ENCODE measurements at places on chromosomes 1 and 21. TPM values are rescaled to one million over a fixed set of nuclear protein-coding genes. Genes with fewer than 3 reads are reported as not detected.

DNA sequence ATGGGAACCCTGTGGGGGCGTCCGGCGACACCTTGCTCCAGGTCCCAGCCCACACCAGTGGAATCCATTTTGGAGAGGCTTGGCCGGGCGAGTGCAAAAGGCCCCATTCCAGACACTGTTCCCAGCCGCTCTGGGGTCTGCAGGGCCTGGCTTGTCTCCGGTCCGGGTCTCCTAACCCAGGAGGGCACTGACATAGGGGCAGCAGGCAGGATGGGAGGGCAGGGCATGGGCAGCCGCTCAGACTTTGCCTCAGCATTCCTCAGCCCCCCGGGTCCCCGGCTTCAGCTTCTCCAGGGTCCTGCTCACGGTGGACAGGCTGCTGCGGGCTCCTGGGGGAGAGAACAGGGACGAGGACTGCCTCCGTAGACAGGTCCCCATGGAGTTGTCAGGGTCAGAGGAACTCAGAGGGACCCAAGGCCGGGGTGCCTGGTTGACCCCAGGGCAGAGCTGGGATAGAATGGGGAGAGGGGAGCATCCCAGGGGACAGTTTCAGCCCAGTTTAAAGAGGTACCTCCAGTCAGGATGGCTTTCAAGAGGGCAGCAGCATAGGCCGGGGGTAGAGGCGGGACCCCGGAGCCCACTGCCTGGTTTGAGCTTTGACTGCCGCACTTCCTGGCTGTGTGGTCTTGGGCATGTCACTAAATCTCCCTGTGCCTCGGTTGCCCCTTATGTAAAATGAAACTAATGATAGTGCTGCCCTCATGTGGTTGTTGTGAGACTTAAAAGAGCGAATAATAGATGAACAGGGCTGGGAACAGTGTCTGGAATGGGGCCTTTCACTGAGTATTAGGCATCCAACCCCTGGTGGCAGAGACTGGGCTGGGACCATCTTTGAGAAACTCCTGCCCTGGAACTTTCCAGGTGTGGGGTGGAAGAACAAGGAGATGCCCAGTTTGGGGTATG, 3.7 kb downstream of the KNCN start:
- H3K4me3 ChIP-seq, result no peak overlapping the region
- DNase-seq, result no peak
- peaks cover 3% of the 10 kb centered on the region for H3K27me3 ChIP-seq
- peaks cover 14% of the 10 kb centered on the region for H3K4me1 ChIP-seq

Gene WDR77
- 13.8 TPM for total RNA-seq

GRCh38 chr1:168081373-168082007, 55.2 kb downstream of the GPR161 start:
- no peaks in the 10 kb centered on the region for H3K27me3 ChIP-seq
- no peak overlapping the region for H3K4me3 ChIP-seq
- peak overlapping the region; percentile 50 for H3K27ac ChIP-seq
- H3K4me1 ChIP-seq, result no peaks in the 10 kb centered on the region
- no peak for DNase-seq

GRCh38 chr21:44880405-44881197, 7.1 kb upstream of the PTTG1IP start:
- peak; percentile 43 for DNase-seq
- no peaks in the 10 kb centered on the region for H3K36me3 ChIP-seq
- H3K27me3 ChIP-seq, result no peaks in the 10 kb centered on the region
- H3K27ac ChIP-seq, result no peak overlapping the region

DNA sequence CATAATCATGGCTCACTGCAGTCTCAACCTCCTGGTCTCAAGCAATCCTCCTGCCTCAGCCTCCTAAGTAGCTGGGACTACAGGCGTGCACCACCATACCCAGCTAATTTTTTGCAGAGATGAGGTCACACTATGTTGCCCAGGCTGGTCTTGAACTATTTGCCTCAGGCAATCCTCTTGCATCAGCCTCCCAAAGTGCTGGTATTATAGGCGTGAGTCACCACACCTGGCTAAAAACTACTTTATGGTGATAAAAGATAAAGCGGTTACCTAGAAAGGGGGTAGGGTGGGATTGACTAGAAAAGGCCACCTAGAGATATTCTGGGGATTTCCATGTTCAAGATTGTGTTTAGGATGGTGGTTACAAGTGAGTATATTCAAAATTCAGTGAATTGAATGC, 5.0 kb downstream of the TSTD1 start:
- H3K4me3 ChIP-seq, result no peak overlapping the region
- H3K4me1 ChIP-seq, result peaks cover 11% of the 10 kb centered on the region
- no peak for DNase-seq
- no peaks in the 10 kb centered on the region for H3K36me3 ChIP-seq

Gene BARHL2
- total RNA-seq, result not detected

Gene USH2A
- total RNA-seq, result 0.37 TPM

DNA sequence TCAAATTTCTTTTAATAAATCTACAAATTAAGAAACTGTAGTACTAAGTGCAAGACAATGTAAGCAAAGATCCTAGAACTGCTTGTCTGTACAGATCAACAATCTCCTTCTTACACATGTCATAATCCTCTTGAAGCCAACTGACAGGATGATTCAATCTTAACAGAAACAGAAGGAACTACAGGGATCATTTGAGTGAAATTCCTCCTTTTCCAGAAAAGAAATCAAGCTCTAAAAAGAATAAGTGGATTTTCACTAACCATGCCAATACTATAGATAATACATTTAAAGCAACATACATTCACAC, 53.2 kb downstream of the RAB3GAP2 start:
- H3K4me1 ChIP-seq, result peaks cover 9% of the 10 kb centered on the region
- no peak overlapping the region for H3K27ac ChIP-seq
- no peaks in the 10 kb centered on the region for H3K27me3 ChIP-seq
- DNase-seq, result no peak
- H3K36me3 ChIP-seq, result peaks cover 5% of the 10 kb centered on the region

- no peak overlapping the region for H3K4me3 ChIP-seq
- H3K27ac ChIP-seq, result no peak overlapping the region
- no peaks in the 10 kb centered on the region for H3K4me1 ChIP-seq
Observed at GRCh38 chr1:101247404-101248287, 10.8 kb downstream of the S1PR1 start.

DNA sequence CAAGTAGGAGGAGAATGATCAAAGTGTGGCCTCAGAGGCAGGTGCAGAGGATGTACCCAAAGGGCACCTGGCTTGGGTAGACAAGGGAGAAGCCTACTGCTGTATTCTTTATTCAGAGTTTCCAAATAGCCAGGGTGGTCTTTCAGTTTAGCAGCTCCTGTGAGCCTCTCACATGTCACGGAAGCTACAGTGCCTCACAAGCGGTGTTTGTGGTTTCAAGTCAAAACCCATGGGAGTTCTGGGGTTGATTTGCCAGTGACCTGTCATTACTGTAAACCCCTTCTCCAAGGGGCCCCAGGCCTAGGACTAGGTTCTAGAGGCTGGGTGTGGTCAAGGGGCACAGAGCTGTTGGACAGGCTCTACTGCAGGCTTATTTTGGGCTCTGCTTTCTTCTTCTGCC, 10.2 kb upstream of the IL10 start:
- H3K36me3 ChIP-seq, result no peaks in the 10 kb centered on the region
- DNase-seq, result no peak
- H3K4me1 ChIP-seq, result no peaks in the 10 kb centered on the region
- H3K4me3 ChIP-seq, result no peak overlapping the region
- no peak overlapping the region for H3K27ac ChIP-seq

- H3K4me1 ChIP-seq, result peaks cover 33% of the 10 kb centered on the region
- H3K27me3 ChIP-seq, result no peaks in the 10 kb centered on the region
- DNase-seq, result no peak
- no peak overlapping the region for H3K4me3 ChIP-seq
Observed at GRCh38 chr1:18670121-18670867, 39.6 kb downstream of the PAX7 start.

DNA sequence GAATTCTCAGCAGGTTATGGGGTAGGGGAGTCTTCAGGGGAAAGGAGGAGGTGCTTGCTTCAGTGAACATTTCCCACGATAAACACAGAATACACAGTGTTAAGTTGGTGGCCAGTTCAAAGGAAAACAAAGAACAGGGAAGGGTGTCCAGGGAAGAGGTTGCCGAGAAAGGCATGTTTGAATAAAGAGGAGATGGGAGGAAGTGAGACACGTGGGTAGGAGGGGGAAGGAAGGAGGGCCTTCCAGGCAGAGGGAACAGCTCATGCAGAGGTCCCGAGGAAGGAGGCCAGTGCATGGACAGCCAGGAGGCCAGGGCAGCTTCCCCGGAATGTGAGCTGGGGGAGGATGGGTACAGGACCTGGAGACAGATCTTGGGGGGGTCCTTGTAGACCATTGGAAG, 130.3 kb upstream of the TMEM51 start:
- no peak overlapping the region for H3K4me3 ChIP-seq
- H3K36me3 ChIP-seq, result no peaks in the 10 kb centered on the region
- DNase-seq, result no peak
- H3K27ac ChIP-seq, result no peak overlapping the region
- H3K4me1 ChIP-seq, result no peaks in the 10 kb centered on the region
- no peaks in the 10 kb centered on the region for H3K27me3 ChIP-seq

DNA sequence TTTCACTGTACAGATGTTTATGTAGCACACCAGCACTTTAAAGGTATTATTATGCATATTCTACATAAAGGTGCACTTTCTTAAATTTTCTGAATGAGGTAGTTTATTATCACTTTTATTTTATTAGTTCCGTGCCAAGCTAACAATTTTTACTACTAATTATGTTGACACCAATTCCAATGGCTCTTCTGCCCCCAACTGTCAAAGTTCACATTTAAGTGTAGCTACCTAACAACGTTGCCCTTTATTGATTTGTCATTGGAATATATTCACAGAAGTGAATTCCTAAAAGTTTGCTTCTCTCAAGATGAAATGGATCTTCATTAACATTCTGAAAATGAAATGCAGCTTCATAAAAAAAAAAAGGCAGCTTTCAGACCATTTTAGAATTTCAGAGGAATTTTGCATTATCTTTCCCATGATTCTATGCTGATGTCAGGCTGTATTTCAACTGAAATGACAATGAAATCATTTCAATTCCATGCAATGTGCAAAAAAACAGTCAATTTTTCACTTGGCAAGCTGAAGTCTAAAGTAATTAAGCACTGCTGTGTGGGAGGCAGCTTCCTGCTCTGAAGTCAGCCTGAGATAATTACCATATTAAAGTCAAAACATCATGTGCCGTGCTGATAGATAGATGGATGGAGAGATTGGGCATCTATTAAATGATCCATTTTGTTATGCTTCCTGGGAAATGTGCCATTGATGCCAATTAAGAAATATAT, 229.2 kb downstream of the TTLL7 start:
- H3K27ac ChIP-seq, result no peak overlapping the region
- no peak for DNase-seq
- no peak overlapping the region for H3K4me3 ChIP-seq
- no peaks in the 10 kb centered on the region for H3K27me3 ChIP-seq
- no peaks in the 10 kb centered on the region for H3K36me3 ChIP-seq
- no peaks in the 10 kb centered on the region for H3K4me1 ChIP-seq

DNA sequence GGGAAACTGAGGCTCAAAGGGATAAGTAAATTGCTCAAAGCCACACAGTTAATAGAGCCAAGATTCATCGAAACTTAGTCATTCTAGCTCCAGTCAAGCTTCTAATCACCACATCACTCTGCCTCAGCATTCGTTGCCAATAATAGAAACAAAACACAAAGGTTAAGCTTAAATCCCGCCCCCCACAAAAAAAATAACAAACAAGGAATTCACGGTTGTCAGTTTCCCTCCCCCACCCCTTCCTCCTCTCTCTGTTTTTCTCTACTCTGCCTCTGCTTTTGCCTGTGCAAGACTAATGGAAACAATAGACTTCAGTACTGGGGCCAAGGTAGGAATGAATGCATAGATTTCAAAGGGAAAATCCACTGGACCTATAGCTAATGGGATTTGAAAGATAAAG, 70.7 kb upstream of the ZNF644 start:
- no peaks in the 10 kb centered on the region for H3K36me3 ChIP-seq
- DNase-seq, result no peak
- no peak overlapping the region for H3K27ac ChIP-seq

Gene SPRR1A
- not detected for total RNA-seq

DNA sequence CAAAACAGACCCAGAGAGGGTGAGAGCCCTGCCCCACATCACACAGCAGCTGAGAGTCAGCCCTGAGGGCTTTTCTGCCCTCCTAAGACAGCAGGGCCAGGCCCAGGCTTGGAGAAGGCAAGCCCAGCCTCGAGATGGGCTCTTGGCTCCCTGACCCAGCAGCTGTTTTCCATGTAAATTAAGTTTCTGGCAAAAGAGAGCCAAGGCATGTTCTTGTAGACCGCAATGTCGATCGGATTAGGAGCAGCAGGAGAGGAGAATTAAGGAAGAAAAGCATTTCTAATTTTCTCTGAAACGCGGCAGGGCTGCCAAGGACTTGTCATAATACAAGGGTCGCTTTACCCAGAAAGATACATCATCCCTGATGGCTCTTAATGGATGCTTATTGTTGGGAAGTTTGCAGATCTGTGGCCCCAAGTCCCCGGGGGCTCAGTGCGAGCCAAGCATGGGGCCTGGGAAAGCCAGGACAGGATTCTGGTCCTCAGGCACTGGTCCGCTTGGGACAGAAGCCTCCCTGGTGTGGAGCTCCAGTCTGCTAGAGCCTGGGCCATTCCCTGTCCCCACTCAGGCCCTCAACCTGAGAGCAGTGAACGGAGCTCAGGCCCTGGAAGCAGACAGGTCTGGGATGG, 62.8 kb downstream of the DMRTB1 start:
- H3K36me3 ChIP-seq, result no peaks in the 10 kb centered on the region
- no peak for DNase-seq

DNA sequence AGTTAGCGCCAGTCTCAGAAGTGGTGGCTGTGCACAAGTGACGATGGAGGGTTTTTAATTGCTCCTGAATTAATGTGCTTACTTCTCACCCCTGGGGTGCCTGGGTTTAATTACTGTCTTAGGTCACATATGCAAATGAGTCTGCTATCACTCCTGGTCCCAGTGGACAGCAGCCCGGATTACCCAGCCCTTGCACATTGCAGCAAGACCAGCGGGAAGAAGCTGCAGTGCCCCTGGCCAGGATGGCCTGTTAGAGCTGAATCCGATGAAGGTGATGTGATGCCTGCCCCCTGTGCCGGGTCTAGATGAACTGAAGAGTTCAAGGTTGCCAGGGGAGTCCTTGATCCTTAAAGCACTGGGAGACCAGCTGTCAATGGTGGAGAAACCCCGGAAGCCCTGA, 24.2 kb downstream of the ENO1 start:
- H3K4me3 ChIP-seq, result no peak overlapping the region
- peaks cover 29% of the 10 kb centered on the region for H3K36me3 ChIP-seq
- H3K27me3 ChIP-seq, result no peaks in the 10 kb centered on the region
- no peak overlapping the region for H3K27ac ChIP-seq
- peaks cover 14% of the 10 kb centered on the region for H3K4me1 ChIP-seq

DNA sequence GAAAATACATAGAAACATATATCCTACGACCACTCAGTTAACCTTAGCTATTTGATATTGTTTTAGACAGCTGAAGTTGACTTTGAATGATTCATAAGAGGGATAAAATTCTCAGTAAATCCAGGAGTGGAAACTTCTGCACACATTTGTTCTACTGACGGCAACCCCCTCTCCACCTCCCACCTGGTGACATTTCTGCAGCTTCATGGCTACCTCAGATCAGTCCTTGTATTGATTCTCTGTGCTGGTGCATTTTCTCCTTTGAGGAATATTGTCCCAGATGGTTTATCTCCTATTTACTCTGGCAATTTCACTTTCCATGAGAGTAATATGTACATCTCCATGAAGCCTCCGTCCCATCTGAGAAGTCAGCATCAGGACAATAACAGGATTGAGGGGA, 57.7 kb upstream of the COA6 start:
- H3K4me3 ChIP-seq, result no peak overlapping the region
- H3K27ac ChIP-seq, result no peak overlapping the region
- no peaks in the 10 kb centered on the region for H3K36me3 ChIP-seq
- no peak for DNase-seq
- peaks cover 6% of the 10 kb centered on the region for H3K27me3 ChIP-seq
